ENCODE measurements at places on chromosomes 12 and 14.
A peak's percentile ranks its signal among the peaks of the same experiment; 100 is the strongest.

DNA sequence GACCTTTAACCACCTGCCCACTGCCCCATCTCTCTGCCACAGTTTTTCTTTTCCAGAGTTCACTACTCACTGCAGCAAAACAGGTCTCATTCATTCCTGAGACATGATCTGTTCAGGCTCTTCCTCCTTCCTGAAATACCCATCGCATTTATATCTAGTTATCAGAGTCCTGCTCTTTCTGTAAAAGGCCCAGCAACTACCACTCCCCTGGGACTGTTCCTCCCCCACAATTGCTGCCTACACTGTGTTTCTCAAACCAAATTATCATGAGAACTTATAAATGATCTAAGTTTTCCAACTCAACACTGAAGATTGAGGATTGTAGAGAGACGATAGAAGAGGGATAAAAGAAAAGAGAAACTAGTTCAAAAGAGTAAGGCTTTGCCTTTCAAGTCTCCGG, 40.8 kb upstream of the EPS8 start:
- DNase-seq, result peak; percentile 51

DNA sequence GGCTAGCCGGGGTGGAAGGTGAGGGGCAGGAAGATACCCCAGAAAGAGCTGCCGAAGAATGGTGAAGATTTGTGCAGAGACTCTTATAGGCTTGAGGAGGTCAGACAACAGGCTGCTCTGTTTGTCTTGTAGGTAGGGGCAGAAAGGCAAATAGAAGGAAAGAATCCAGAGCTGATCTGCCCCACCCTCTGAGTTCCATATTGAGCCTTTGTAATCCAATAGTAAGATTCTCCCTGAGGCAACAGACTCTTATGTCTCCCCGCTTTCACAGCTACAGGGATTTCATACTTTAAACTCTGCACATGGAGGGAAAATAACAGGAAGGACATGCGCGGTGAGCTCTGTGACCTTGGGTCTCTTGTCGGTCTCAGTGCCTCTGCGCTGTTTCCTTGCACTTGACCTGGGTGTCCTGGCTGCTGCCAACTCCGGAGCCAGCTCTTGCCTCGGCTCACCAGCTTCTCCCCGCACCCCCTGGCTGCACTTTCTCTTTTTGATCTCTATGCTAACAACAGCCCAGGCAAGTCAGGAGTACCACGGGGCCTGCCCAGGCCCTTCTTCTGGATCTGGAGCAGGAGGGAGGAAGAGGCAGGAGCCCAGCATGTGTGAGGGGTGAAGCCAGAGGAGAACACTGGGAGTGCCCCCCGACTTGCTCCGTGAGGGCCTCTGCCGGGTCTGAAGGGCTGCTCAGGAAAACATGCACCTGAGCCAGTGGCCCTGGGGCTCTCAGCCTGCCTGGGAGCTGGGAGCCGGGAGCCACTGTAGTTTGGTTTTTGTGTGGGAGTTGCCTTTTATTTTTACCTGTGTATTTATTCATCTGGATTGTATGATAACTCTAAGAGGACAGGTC, 75.8 kb downstream of the PPP1R36 start:
- DNase-seq, result no peak

GRCh38 chr14:101065246-101065645, 161.7 kb upstream of the RTL1 start:
- DNase-seq, result no peak

- peak; percentile 24 for DNase-seq
Measured at GRCh38 chr12:80939231-80939950, 1.7 kb upstream of the LIN7A start.

DNA sequence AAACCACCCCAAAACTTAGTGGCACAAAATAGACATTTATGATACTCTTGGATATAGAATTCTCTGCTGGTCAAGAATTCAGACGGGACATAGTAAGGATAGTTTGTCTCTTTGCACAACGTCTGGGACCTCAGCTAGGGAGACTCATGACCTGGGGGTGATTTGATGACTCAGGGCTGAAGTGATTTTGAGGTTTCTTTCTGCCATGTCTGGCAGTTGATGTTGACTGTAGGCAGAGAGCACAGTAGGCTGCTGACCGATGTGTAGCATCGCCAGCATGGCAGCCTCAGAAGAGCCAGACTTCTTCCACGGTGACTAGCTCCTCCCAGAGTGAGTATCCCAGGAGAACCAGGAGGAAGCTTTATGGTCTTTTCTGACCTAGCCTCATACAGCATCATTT, 88.9 kb upstream of the FRMD6 start:
- DNase-seq, result peak; percentile 38

Measured in astrocyte of the spinal cord (primary cell).